Activated CD8-positive, alpha-beta memory T cell treated with anti-CD3 and anti-CD28 coated beads for 1 hour (primary cell): ENCODE measurements at places on chromosomes 2 and 18.

- no peak for DNase-seq
These were observed 53.2 kb upstream of the MAT2A start for GRCh38 chr2:85485815-85486214.

DNA sequence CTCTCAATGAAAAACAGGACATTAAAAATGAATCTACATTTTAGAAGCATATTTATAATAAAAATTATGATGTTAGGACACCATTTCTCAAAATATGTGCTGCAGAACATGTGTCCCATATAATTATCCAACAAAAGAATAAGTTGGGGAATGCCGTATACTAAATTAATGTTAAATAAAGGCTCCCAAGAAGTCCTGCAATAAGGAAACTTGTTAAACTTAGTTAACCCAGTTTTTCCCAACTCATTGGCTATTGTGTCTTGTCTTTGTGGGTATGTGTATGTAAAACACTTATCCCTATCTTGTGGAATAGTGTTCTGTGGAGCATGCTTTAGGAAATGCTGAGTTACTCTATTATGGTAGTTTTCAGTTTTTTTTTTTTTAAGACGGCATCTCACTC is 25.6 kb upstream of the GTF2A1L start:
- DNase-seq = no peak

DNA sequence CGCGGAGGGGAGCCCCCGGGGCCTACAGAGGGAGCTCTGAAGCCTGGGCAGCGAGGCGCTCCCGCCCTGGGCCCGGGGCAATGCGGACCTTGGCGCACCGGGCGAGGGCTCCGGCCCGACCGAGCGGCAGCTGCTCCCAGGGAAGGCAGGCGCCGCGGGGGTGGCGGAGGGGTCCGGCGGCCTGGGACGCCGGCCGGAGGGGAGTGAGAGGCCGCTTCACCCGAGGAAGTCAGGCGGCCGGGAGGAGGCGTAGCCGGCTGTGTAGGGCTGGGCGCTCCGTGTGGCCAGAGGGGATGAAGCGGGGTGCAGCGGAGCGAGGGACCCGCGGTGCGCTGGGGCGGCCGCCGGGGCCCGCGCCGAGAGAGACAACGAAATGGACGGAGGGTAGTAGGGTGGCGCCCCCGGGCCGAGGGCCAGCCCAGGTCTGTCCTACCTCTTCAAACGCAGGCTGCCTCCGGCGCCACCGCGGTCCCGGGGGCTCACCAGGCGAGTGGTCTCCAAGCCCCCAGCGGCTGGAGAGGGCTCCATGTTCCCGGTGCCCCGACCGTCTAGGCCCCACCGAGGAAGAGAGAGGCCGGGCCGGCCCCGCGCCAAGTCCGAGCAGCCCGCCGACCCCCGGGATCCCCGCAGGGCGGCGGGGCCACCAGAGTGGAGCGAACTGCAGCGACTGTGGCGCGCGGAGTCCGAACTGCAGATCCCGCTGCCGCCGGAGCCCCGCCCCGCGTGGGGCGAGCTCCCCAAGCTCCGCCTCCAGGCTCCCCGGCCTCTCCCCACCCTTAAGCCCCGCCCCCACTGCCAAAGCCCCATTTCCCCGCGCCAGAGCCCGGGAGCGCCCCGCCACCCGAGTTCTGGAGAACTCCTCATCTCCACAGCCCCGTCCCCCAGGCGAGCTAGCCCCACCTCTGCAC is at the start of gene SLC30A3:
Gene SLC30A3 (minus strand): TSS at position 669 of the 908 bp plus-strand sequence. CDS start 141 bp downstream, at position 528.
- peak; percentile 17 for DNase-seq

GRCh38 chr2:181421131-181421458 is 36.1 kb upstream of the ITGA4 start:
- DNase-seq = no peak

- no peak for DNase-seq
These were observed 471.5 kb downstream of the EPHA4 start for GRCh38 chr2:221100467-221101089.

DNA sequence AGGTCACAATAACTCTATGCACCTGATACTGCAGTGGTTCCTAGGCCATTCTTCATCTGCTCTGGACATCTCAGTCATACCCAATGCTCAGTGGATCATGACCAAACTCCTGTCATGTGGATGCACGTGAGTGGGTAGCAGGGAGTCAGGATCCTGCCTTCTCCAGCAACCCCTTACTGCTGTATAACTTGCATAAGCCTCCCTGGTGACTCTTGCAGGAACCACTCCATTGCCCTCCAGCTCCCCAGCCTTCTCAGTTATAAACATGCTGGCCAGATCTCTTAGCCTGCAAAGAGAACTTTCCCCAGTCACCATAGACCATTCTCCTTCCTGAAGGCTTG is 98.6 kb upstream of the ZNF397 start:
- DNase-seq = no peak

DNA sequence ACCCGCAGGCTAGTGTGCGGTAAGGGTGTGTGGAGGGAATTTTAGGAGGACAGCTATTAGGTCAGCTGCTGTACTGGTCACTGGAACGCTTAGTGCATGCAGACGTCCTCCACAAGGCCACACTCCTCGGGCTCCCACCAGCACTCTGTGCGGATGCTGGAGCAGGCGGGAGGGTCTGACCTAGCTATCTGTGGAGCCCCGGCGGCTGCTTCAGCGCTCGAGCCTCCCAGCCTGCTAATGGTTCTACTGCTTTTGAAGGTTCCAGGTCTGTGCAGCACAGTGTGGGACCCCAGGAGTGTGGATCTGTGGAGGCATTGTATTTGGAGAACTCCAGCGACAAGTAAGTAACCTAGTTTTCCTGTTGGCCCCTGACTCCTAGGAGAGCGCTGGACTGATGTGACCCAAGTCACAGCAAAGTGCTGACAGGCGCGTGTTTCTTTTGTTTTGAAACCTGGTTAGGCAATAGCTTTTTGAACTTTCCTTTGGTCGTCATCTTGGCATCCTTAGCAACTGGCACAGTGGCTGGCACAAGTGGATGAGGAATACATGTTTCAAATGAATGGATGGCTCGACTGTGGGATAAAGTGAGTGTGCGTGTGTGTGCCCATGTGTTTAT is 113.5 kb downstream of the ZNF236 start:
- DNase-seq = no peak

- no peak for DNase-seq
These were observed 44.9 kb upstream of the TLK1 start for GRCh38 chr2:171205551-171205950.

- DNase-seq = no peak
These were observed 3.8 kb downstream of the DDX1 start for GRCh38 chr2:15595342-15595905.

DNA sequence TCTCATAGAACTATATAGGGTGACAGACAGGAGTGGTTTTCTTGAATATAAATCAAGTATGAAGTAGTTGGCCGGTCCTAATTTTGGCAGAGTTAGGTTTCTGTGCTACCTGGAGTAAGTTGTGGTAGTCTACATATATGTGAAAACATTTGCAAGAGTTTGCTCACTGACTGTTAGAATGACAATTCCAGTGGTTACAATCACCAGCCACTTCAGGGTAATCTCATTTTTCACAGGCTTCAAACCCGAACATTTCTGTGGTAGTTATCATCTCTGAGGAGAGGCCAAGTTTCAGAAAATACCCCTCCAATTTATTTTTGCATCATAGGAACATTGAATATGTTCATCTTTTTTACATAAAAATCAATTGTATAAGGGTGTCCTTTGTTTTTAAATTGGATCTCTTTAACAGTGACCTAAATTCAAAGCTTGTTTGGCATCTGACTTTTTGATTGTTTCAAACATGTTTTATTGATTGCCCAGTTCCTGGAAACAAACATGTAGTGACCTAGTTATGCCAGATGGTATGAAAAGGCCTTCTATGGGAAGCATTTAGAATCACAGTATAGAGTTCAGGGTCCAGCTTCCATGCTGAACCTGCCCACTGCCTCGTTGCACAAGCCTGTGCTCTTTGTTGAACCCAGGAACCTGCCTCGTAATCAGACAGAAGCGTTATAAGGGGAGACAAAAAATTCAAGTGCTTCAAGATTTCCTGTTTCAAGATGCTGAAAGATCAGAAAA is 250.6 kb downstream of the LTBP1 start:
- DNase-seq = no peak

DNA sequence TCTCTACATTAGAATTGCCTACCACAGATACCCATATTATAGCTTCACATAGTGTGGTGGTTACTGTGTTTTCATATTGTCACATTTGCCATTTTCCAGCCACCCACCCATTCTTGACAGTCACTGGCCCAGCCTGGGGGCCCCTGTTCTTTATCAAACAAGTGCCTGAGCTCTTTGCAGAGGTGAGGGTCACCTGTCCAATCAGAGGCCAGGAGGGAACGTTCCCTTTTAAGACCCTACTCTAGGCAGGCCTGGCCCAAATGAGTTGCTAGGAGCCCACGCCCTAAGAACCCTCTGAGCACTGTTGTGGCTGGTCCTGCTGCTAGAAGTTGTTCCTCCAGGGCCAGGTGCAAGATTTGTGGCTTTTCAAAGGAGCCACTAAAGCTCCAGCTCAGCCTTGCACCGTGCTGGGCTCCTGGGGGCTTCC is 5.2 kb downstream of the IL37 start:
- no peak for DNase-seq

DNA sequence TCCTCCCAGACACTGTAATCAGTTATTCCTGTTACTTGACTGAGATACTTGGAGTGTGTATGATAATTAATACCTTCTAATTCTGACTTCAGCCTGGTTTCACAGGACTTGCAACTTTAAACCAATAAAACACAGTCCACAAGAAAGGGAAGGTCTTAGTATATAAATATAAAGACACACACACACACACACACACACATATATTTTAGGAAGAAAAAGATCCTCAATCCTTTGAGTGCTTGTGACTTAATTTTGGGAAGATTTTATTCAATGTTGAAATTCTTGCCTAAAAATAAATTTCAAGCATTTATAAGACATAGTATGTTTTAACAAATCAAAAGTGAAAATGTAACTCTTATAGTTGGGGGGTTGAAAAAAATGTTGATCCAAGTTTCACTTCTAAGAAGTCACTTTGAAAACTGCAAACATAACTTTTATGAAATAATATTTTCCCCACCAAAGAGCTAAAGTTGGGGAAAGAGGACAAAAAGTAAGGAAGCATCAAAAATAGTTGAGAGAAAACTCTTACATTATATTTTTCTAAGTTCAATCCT is 824 bp upstream of the VPS54 start:
- DNase-seq = no peak

- no peak for DNase-seq
These were observed 59.9 kb upstream of the PID1 start for GRCh38 chr2:229330952-229331351.

DNA sequence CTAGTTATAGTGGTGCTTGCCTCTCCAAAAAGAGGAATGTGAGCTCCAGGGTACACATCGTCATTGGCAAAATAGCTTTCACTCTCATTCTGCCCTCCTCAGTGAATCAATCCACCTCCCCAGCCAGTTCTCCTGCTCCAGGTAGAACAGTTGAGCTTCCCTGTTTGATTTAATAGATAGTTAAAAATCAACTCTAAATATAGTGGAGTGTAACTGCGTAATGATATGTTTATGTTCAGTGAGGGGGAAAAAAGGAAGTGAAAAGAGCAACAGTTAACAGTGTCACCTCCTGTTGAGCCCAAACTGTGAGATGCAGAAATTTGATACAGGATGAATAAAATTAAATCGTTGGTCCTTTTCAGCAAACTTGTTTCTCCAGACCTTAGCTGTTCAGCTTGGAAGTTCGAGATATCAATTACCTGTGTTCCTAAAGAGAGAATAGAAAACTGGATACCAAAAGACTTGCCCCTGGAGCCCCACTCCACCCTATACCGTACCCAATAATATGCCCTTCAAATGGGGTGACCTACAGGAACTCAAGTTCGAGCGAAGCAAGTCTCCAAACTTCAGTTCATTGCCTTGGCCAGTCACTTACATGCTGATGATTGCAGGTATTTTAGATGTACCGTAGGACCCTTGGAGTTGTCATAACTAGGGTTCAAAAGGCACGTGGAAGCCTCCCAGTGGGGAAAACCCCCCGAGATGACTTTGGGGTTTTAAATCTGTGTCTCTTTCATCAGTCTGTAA is 708.4 kb downstream of the RNF144A start:
- DNase-seq = no peak

- DNase-seq = no peak
These were observed 721 bp upstream of the MIB1 start for GRCh38 chr18:21739604-21740537.

- DNase-seq = no peak
These were observed 5.2 kb downstream of the D2HGDH start for GRCh38 chr2:241739651-241740050.

- no peak for DNase-seq
These were observed 115.5 kb upstream of the CHAC2 start for GRCh38 chr2:53652131-53652530.

DNA sequence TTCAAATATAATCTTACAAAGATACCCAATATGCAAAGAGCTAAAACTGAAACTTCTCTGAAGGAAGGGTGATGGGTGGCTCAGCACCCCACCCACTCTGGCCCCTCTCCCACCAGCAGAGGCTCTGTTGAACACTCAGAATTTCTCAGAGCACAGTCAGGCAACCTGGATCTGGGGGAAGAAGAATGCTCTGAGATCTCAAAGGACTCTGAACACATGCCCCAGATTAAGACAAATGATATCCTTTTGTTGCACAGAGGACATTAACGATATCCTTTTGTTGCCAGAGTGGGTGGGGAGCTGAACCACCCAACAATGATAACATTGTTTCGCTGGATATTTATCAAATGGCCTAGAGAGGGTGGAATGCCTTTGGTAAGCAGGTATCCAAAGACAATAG is 104.8 kb downstream of the LBH start:
- no peak for DNase-seq

GRCh38 chr18:48583573-48583972 is 44.7 kb downstream of the CTIF start:
- no peak for DNase-seq

GRCh38 chr2:186623084-186623483 is 33.2 kb downstream of the ITGAV start:
- no peak for DNase-seq

DNA sequence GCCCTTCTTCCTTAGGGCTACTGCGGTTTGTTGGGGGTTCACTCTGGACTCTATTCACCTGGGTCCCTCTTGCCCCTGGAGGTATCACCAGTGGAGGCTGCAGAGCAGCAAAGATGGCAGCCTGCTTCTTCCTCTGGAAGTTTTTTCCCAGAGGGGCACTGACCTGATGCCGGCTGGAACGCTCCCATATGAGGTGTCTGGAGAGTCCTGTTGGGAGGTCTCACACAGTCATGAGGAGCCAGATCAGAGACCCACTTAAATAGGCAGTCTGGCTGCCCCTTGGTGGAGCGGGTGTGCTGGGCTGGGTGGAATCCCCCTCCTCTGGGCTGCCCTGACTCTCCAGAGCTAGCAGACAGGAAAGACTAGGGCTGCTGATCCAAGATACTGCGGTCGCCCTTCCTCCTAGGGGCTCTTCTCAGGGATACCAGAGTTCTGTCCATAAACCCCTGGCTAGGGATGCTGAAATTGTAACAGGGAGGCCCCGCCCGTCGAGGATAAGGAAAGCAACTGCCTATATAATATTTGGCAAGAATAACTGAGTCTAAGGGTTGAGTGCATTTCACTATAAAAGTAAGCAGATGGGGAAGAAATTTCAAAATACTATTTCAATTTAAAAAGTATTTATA is 140.7 kb downstream of the NOL4 start:
- DNase-seq = no peak

GRCh38 chr2:68908392-68908970 is 37.3 kb upstream of the BMP10 start:
- peak; percentile 66 for DNase-seq

GRCh38 chr2:43738257-43738656 is 35.6 kb upstream of the DYNC2LI1 start:
- no peak for DNase-seq

- DNase-seq = no peak
These were observed 414.9 kb upstream of the FSHR start for GRCh38 chr2:49569176-49569575.
